ENCODE measurements at places on chromosomes 1 and 21.
A peak's percentile ranks its signal among the peaks of the same experiment; 100 is the strongest.

DNA sequence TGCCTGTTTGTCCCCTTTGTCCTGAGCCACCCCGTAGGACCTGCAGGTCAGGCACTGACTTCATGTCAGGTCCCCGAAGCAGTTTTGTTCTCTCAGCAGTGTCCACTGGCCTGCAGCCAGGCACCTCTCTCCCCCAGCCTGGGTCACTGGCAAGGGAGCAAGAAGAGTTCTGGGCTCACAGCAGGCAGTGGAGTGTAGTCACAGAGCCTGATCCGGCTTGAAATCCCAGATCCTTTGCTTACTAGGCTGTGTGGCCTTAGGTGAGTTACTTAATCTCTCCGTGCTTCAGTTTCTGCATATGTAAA is 34.2 kb downstream of the L1TD1 start:
- DNase-seq: no peak

- no peak for DNase-seq
Observed at GRCh38 chr1:168179438-168180147, 831 bp downstream of the TIPRL start.

DNA sequence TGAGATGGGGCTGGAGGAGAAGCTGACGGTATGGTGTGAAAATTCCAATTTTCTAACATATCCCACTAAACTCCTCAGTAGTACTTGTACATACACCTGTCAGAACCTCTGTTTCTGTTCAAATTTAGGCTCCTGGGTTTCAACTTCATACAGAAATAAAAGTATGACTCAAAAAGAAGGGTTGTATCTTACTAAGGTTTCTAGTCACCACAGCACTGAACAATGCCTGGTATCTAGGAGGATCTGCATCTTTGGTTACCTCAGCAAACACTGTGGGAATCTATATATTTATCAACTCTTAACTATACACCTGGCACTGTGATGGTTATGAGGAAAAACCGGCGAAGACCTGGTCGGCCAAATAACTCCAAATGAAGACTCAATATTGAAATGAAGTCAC is 13.8 kb downstream of the RBM34 start:
- no peak for DNase-seq

- no peak for DNase-seq
Observed at GRCh38 chr1:183578856-183579255, 11.4 kb downstream of the NCF2 start.

DNA sequence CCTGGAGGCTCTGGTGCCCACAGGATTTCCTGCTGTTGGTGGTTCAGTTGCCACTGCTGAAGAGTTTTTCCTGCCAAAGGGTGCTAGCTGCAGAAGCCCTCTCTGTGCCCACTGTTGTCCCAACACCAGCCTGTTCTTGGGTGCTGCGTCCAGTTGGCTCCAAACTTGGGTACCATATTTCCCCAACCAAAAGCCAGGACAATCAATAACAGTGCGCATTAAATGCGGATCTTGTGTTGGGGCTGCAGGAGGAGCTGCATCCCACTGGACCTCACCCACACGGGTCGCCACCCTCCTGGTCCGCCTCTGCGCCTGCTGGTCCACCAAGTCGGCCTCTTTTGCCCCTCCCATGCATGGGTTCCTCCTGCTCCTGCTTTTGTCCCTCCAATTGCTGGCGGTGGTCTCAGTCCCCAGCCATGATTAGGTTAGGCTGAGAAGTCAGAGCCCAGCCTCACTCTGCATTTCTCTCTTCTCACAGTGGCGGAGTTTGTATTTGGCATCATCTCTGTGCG is 9.8 kb downstream of the ABCG1 start:
- no peak for DNase-seq

- DNase-seq: no peak
Observed at GRCh38 chr21:36642777-36643176, 56.1 kb upstream of the SIM2 start.

DNA sequence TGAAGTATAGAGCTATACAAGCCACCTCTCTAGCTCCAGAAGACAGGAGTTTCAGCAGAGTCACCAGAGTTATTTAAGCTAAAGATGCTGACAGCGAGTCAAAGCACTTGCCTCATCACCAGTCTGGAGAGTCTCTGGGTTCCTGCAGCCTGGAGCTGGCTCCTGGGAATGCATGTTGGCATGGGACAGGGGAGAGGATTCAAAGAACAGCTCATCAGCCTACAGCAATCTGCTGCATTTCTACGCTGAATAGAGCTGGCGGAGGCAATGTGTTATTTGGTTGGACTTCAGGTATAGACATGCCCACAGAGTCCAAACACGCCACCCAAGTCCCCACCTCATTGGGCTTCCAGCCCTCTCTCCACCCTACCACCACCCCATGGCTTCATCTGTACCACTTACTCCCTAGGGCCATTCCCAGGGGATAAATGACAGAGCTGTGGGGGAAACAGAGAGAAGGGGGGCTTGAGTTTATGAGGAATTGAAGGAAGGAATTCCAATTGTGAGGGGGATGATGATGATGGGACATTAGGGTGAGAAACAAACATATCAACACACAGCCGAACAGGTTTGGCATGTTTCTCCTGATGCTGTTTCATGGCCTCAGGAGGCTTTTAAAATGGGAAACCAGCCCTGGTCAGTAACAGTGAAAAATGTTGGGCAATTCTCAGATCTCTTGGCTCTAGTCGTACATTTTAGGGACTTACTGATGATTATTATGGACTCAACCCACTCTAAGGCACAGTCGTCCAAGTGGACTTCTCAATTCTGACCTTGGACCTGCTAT is 58.4 kb downstream of the PLEKHA6 start:
- no peak for DNase-seq

DNA sequence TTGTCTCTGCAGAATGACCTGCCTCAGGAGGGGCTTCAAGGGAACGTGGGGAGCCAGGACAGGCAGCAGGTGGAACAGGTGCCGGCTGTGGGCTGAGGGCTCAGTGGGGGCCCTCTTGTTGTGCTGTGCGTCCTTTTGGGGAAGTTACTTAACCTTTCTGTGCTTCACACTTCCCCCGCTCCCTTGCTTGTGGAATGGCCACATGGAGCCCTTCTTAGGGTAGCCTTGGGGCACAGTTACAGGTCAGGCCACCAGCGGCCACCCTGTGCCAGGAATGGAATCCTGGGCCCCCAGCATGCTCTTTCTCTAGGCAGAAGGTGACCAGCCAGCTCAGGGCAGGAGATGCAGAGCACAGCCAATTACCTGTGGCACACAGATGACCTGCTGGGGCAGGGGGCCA is 2.6 kb downstream of the IKBKE start:
- no peak for DNase-seq

DNA sequence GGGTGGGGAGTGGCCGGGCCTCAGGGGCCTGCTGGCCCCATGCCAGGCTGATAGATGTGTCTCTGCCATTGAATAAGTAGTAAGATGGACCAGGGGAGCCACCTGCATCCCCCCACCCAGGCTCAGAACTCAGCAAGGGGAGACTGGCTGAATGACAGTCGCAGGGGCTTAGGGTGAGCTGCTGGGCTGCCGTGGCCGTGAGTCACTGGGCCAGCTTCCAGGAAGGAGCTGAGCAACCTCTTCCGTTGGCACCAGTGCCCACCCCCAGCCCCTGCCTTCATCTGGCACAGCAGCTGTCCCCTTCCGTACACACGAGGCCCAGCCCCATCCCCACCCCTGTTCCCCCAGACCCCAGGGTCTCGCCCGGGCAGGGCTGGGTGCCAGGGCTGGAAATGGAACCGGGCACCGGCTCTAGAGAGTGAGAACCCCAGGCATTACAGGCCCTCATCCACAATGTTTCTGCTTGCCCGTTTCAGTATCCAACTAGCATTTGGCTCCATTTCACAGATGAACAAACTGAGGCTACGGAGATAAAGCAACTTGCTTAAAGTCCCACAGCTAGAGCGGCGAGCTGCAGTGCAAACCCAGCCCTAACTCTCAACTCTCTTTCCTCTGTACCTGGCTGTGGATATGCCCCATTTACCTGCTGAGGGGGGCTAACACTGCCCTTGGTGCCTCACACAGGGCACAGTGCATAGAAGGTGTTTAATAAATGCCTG is 10.2 kb downstream of the WNT4 start:
- no peak for DNase-seq

DNA sequence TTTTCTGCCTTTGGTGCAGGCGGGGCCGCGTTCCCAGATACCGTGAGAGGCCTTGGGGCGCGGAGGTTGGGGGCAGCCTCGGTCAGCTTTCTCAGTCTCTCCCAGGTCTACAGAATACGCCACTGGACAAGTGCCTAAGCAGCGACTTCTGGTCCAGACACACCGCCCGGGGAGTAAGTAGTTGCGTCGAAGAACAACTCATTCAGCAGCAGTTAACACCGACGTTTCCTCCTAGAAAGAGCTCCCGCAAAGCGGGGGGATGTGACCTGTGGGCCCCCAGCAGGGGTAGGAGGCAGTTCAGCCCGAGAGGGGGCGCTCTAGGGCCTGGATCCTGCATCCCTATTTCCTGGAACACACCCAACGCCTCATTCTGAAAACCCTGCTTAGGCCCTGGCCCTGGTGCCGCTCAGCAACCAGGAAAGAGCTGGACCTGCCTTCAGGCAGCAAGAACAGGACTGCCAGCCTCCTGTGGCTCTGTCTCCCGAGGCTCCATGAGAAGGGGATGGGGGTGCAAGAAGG is 6.5 kb upstream of the BARHL2 start:
- DNase-seq: no peak

GRCh38 chr1:210698661-210699060 is 370.0 kb downstream of the HHAT start:
- DNase-seq: no peak

DNA sequence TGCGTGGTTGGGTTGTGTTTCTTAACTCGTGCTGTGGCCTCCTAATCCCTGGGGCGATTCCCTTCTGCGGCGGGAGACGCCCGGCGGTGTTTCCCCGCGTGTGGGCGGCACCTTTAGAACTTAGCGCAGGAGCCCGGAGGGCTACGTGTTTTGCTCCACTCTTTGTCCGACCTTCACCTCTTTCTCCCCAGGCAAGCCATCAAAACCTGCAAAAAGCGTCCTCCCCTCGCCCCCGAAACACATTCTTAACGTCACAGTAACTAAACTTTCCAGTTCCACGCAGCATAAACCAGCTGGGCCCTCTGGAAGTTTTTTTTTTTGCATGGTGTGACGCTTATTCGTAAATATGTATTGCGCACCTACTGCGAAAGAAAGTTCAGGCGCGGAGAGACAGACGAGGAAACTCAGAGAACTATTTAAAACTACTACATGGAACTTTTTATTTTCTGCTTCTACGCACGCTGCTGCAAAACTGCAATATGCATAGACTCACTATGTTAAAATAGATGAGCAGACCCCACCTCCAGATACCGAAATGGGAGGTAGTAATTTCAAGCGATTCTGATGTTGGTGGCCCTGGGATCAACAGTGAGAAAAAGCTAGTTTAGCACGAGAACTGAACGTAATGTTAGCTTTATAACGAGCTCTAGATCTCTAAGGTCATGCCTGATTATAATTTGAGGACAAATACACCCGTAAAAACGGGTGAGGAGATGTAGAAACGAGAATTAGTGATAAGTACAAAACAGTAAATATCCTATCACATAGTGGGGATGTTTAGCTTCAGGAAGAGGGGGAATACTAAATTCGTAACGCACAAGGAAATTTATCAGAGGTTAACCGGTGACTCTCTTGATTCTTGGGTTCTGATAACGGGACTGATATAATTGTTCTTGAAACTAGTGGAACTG is 920 bp downstream of the MTR start:
- peak; percentile 20 for DNase-seq

GRCh38 chr1:21626921-21627339 is 42.2 kb downstream of the RAP1GAP start:
- no peak for DNase-seq

DNA sequence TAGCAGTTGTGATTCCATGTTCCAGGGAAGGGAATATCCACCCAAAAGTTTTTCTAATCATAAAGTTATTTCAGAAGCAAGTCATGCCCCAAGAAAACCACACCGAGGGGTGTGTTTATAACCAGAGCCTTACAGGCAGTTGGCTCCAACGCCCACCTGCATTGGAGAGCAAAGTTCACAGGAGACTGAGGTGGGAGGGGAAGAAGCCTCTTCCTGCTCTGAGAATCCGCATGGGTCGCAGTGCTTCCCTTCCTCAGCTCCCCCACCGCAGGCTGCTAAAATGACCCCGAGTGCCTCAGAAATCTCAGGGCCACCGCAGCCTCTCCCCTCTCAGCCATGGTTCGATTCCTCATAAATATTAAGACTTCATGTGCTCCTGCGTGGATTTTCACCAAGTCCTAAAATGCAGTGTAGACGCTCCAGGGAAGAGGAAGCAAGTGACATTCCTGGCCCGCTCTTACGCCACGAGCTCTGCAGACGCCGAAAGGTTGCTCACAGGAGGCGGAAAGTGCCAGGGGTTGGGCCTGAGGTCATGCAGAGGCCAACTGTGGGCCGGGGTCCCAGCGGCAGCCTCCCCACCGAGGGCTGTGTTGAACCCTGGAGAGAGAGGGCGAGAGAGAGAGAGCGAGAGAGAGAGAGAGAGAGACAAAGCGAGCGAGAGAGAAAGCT is 13.4 kb upstream of the SPSB1 start:
- no peak for DNase-seq

GRCh38 chr1:236394879-236395229 is 768 bp downstream of the EDARADD start:
- no peak for DNase-seq

GRCh38 chr21:21690068-21690665 is 692.0 kb downstream of the NCAM2 start:
- DNase-seq: no peak

- DNase-seq: no peak
Observed at GRCh38 chr21:8991968-8992621, 1529.3 kb upstream of the TPTE start.

DNA sequence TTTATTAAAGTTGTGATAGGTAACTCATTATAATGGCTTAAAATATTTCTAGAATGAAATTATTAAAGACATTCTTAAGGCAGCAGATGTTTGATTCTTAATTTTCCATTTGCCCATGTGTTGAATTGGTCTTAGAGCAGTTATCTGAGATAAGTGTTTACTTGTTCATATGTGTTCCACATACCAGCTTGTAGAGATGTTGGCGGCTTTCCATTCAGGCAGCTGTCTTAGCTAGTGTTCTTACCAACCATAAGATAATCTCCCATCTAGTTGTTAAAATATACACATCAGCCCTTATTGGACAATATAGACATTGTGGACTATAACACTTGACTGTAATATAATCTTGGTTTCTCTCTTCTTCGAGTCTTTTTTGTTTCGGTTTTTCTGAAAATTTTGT is 1372.9 kb upstream of the ADGRL2 start:
- DNase-seq: no peak

DNA sequence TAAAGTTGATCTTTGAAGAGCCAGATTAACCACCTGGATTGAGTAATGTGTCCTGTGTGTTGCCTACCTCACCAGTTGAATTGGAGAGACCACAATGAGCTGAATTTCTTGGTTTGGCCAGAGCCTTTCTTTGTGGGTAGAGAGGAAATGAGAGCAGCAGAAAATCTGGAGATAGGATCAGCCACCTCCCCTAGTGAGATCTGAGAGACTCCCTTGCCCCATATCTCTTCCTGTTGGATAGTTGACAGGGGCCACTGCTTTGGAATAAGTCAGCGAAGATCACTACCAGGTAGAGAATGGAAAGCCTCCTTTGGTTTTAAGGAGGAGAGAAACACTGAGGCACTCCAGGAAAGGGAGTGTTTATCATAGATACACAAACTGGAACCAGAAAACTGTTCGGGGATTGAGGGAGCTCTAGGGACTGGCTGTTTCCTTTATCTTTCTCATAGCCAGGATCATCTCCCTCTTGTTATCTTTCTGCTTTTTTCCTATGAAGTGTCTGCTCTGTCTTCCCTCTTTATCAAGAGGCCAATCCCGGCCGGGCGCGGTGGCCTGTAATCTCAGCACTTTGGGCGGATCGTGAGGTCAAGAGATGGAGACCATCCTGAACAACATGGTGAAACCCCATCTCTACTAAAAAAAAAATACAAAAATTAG is 21.3 kb upstream of the ZNF326 start:
- no peak for DNase-seq
